ENCODE measurements at places on chromosomes 4 and X.

GRCh38 chrX:37816766-37817165, 30.6 kb downstream of the DYNLT3 start:
- no peak for DNase-seq

- no peak for DNase-seq
Measured at GRCh38 chr4:138217567-138217966, 24.6 kb downstream of the SLC7A11 start.

DNA sequence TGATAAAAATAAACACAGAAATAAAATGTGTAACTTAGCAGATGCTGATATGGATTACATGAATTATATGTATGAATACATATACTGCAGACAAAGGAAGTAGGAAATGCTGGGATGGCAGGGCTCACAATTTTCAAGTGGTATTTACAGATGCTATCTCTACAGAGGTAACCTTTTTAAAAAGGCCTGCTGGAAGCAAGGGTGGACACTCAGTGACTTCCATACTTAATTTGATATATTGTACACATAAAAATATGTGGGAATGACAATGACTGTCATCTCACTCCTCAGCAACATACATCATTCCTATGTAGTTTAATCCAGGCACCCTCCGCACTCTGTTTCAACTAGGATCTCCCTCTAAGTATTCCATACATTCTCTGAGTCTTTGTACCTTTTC, 452.9 kb downstream of the DTHD1 start:
- DNase-seq = no peak

DNA sequence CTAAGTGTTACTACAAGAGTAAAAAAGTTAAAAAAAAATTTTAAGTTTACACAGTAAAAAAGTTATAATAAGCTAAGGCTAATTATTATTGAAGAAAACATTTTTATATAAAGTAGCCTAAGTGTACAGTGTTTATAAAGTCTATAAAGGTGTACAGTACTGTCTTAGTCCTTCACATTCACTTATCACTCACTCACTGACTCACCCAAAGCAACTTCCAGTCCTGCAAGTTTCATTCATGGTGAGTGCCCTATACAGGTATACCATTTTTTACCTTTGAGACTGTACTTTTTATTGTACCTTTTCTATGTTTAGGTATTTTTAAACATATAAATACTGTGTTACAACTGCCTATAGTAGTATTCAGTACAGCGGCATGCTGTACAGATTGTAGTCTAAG, 74.2 kb downstream of the TMEM165 start:
- DNase-seq = no peak

DNA sequence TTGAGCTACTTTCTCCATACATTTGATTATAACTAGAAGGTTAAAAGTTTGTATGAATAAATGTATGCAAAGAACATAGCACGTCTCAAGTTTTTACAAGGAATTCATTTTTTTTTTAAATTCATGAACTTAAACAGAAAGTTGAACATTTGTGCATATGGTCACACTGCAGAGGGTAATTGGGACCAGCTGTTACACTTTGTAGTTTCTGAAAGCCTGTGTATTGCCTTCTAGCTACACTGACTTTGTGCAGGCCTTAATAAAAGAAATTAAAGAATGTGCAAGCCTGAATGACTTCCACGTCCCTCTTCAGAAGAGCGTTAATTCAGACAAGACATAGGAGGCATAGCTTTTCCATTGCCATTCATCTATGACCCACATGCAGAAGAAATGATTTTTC, 153.1 kb upstream of the PCDH18 start:
- no peak for DNase-seq

- no peak for DNase-seq
Measured at GRCh38 chrX:153216926-153217325, 37.8 kb downstream of the MAGEA1 start.

- no peak for DNase-seq
Measured at GRCh38 chrX:44733931-44734330, 109.9 kb upstream of the DUSP21 start.

DNA sequence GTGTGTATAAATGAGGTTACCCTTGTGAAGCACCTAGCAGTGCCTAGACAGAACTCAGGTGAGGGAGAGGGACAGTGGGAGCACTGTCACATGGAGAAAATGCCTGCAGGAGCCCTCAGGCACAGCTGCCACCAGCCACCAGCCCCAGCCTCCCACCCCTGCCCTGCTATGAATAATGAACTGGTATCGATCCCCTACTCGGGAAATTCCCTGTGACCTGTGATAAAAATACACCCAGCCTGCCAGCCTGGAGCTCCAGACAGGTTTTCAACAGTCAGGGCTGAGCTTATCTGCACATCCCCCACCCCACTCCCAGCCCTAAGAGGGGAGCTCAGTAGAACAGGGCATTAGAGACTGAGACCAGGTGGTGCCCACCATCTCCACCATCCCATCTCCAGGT, 159.6 kb upstream of the PJA1 start:
- DNase-seq = no peak

GRCh38 chrX:14505648-14506047, 23.7 kb upstream of the GLRA2 start:
- no peak for DNase-seq

DNA sequence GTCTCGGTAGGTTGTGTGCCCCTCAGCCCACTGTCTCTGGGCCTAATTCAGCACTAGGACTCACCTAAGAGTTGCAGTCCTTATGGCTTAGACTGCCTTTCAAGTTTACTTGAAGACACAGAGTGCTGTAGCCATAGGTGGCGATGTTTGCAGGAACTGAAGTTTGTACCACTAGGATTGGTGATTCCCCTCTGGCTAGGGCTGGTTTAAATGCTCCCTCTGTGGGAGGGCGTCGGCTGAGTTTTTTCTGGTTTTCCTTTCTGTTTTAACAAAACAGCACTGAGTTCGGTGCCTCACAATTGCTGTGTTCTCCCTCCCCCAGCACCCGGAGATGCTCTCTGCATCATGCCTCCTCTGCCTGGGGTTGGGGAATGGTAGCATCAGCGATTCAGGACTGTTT, 480.9 kb downstream of the PCDH11X start:
- DNase-seq = no peak

- DNase-seq = no peak
Measured at GRCh38 chr4:185257086-185257485, 47.7 kb downstream of the SNX25 start.

DNA sequence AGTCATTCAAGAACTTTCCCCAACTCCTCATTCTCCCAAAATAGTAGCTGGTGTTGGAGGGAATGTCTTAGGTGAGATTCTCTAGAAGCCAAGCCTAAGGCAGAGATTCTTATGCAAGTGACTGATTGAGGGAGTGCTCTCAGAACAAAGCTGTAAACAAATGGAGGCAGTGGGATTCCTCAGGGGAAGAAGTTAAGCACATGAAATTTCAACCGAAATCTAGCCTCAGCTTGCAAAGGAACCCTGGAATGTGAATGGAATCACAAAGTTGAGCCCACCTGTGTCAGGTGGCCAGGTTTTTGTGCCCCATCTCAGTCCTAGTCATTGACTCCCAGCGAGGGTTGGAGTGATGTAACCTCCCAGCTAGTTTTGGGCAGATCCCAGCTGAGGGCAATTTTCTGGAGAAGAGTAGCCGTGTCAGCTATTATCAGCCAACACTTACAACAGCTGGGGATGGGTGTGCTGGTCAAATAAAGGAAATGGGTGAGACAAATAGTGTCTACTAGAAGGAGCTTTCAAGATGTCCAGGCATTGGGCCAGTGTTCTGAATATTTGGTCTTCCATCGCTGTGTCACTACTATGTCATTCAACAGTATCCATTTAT, 29.7 kb upstream of the FGF2 start:
- no peak for DNase-seq

GRCh38 chrX:13380211-13380610, 60.4 kb upstream of the ATXN3L start:
- no peak for DNase-seq

DNA sequence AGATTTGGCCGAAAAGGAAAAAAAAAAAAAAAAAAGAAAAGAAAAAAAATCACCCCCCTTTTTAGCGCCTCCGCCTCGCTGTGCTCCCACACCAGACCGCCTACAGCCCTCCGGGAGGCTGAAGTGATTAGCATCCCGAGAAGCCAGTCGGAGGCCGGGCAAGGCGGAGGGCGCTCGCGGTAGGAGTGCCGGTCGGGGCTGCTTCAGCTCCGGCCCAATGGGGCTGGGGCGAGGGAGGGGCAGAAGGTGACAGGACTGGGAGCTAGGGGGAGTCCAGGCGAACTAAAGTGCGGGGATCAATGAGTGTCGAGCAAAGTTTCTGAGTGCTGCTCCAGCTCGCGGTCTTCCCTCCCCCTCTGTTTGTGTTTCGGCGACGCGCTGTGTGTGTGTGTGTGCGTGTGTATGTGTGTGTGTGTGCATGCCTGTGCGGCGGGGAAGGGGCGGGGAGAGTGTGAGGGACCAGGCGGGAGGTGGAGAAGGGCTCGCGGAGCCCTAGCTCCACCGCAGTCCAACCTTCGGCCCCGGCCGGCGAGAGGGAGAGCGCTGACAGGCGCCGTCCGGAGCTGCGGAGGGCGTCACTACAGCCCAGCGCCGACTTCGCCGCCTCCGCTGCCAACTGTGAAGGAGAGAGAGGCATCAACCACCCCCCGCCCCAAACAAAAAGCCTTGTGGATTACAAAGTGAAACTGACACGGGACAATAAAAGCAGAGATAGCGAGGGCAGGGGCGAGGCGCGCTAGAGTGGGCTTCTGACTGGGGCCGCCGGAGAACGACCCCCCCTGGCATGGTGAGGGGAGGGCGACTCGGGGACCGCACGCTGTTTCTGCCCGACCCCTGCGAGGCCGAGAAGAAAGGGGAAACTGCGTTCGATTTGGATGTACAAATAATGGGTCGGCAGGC, at the start of gene FAT4:
FAT4 (plus strand) TSS at position 280 of the 900 bp plus-strand sequence. CDS start 1,457 bp downstream, outside the sequence.
- no peak for DNase-seq

DNA sequence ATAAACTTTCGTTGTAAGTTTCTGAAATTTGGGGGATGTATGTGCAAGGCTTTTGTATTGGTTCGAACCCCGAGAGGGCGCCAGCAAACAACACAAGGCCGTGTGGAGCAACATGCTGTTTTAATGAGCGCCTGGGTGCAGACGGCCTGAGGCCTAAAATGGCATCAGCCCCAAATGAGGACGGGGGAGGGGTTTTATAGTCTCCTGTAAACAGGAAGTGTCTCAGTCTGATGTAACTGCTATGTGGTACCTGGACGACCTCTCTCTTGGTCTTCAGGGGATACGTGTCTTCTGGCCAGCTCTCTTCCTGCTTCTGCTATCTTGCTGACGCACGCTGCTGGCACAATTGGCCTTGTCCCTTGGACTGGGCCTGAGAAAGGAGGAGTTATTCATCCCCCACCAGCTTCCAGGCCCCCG, 1348.0 kb downstream of the ADGRL3 start:
- DNase-seq = no peak

- DNase-seq = no peak
Measured at GRCh38 chr4:118889312-118889691, 648 bp downstream of the SYNPO2 start.

GRCh38 chrX:39582091-39582490, 515.7 kb downstream of the BCOR start:
- DNase-seq = no peak

- no peak for DNase-seq
Measured at GRCh38 chr4:151674804-151675391, 85.9 kb downstream of the GATB start.

DNA sequence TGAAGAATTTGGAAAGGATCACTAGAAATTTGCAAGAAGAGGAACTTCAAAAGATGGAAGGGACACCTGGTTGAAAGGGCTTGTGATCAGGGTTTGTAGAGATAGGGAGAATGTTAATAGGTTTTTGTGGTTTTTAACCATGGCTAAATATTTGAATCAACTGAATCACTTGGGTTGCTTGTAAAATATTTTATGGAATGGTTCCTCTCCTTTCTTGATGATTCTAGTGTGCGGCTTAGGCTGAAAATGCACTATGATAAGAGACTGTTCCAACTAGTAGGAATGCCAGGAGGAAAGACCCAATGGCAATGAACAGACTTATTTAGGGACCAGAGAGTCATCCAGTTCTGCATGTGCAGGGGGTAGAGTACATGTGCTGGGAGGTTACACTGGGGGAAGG, 408.2 kb downstream of the ARHGAP24 start:
- DNase-seq = no peak

- DNase-seq = no peak
Measured at GRCh38 chr4:184420402-184420801, 53.9 kb downstream of the IRF2 start.

DNA sequence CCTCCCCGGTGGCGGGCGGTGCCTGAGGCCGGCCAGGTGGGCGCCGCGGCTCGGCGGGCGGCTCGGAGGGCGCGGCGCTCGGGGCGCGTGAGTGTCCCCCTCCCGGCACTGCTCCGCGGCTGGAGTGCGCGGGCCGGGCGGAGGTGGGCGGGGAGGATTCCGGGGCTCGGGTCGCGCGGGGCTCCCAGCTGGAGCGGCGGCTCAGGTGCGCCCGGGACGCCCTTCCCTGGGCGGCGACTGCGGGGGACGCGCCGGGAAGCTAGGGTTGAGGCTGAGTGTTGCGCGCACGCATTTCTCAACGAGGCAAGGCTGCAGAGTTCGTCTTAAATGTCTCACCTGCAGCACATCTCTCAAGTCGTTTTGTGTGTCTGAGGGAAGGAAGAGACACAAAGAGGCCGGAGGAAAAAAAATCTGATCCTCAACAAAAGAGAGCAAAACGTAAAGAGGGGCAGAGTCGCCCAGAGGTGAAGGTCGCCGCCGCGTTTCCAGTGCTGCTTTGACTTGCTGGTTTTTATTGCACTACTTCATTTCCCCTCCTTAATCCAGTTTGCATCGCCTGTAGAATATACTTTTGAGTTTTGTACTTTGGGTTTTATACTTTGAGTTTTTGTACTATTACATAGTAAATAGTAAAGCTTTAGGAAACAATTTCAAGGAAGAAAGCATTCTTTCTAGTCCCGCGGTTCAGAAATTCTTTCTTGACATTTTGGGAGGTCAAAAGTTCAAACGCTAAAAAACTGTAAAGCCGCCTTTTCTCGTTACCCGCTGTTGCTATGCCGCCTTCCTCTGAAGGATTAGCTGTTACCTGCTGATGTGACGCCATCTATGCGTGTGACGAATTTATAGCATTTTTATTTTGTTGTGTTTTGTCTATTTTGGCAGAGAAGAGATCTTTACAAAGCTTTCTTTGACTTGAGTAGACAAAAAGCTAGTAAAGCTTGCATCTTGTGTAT, 106.5 kb upstream of the STOX2 start:
- DNase-seq = no peak

GRCh38 chr4:33150525-33150910, 2430.3 kb downstream of the PCDH7 start:
- DNase-seq = no peak

Data from NCI-H187 (cell line).